ENCODE measurements at places on chromosomes 12 and 14.

GRCh38 chr14:72332046-72332445 lies 399.8 kb downstream of the RGS6 start:
- DNase-seq, result no peak

GRCh38 chr12:113261847-113262470 lies 40.7 kb downstream of the TPCN1 start:
- DNase-seq, result no peak

GRCh38 chr12:19140381-19141236 lies 11.1 kb downstream of the PLEKHA5 start:
- no peak for DNase-seq

DNA sequence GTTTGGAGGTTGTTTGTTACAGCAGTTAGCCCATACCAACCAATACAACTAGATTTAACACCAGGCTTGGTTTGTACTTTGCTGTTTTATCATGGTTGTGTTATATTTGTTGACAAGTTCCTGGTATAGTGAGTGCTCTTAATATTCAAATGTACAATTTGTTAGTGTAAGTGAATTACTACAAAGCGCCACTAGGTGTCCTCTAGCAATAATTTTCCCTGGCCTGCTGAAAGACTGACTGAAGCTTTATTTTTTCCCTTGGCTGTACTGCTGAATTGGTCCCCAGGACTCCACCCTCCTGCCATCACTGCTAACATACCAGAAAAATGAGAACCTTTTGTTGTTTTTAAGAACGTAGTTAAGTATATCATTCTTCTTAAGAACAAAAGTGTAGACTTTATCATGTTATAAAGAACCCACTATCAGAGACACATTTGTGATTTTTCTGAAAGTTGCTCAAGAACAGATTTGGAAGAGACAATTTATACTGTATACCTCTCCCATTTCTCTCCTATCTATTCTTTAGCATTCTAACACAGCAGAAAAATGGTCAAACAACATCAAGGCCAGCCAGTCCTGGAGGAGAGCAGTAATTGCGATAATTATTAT lies 75.3 kb upstream of the FAR2 start:
- peak; percentile 67 for DNase-seq

DNA sequence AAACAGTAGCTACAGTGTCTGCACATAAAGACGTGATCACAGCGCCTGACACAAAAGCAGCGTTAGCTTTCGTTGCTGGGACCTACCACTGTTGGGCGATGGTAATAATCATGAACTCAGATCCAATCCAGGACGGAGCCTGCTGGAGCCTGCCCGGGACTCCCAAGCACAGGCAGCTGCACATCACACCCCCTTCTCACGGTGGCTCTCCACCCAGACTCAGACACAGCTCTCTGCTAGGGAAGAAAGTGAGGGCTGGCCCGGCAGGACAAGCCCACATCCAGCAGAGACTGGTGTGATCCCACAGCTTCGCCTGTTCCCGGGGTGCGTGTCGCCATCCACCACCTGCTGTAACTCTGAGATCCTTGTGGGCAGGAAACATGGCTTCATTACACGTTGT lies 49.9 kb upstream of the FOXN3 start:
- no peak for DNase-seq

- no peak for DNase-seq
Measured at GRCh38 chr14:26175658-26176057, 422.2 kb downstream of the NOVA1 start.

DNA sequence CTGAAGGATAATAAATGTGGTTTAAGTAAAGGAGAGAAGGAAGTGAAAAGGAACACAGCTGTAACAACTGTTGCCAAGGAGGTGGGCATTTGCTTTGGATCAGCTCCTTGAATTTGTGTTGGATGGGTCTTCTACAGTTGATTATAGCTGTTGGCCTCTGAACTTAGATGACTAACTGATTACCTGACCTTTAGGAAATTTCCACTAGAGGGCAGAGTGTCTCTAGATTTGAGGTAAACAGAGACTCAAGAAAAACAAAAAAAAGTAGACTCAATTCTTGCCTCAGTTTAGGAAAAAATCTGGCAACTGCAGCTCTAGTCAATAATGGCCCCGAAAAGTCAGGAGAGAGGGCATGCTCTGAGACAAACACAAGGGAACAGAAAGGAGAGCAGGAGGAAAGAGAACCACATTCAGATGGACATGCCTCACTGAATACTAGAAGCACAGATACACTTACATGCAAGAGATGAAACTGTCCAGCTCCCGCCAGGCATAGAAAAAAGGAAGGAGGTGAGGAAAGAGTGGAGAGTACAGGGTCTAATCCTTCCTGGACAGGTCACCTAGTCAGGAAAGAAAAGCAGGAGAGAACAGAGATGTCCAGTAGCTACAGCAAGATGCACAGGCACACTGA lies 20.6 kb downstream of the COX14 start:
- no peak for DNase-seq

GRCh38 chr12:67909681-67910080 lies 79.6 kb upstream of the IFNG-AS1 start:
- DNase-seq, result no peak

- no peak for DNase-seq
Measured at GRCh38 chr14:44970907-44971306, 8.9 kb downstream of the TOGARAM1 start.

DNA sequence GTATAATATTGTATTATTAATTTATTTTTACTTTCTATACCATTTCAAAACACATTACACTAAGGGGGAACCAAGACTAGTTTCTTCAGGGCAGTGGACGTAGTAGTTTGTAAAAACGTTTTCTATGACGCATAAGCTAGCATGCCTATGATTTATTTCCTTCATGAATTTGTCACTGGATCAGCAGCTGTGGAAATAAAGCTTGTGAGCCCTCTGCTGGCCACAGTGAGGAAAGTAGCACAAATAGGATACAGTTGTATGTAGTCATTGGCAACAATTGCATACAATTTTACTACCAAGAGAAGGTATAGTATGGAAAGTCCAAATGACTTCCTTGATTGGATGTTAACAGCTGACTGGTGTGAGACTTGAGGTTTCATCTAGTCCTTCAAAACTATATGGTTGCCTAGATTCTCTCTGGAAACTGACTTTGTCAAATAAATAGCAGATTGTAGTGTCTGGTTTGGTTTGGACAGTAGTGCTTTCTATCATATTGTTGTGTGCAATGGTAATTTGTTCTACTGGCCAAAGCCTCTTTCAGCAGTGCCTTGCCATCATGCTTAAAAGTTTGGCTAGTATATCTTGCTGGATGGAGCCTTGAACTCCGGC lies 24.3 kb upstream of the PLEKHD1 start:
- DNase-seq, result peak; percentile 90

- DNase-seq, result no peak
Measured at GRCh38 chr14:24920265-24921075, 129.5 kb downstream of the STXBP6 start.

DNA sequence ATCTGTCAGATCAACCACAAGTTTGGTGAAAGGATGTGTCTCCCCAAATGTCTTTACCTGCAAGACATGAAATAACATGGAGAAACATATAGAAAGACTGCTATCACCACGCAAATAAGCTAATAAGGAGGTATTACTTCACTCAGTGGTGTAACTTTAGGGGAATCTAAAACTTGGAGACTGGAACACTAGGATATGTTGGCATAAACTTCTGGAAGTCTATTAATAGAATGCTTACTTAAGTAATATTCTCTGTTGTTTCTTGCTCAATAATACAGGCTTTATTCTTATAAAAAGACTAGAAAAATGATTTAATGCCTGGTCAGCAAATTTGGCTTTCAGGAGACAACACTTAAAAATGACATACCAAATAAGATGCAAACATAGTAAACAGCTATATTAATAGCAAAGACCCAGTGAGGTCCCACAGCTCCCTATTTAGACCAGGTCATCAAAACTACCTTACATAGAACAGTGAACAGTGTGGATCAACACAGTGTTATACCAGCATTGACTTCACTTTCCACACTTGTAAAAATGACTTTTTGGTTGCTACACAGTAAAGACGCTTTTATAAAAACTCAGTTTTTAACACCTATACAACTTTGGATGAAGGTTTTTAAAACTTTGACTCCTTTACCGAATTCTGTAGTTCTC lies 18.9 kb upstream of the HAL start:
- no peak for DNase-seq

GRCh38 chr14:59398841-59399240 lies 66.3 kb downstream of the GPR135 start:
- DNase-seq, result no peak

DNA sequence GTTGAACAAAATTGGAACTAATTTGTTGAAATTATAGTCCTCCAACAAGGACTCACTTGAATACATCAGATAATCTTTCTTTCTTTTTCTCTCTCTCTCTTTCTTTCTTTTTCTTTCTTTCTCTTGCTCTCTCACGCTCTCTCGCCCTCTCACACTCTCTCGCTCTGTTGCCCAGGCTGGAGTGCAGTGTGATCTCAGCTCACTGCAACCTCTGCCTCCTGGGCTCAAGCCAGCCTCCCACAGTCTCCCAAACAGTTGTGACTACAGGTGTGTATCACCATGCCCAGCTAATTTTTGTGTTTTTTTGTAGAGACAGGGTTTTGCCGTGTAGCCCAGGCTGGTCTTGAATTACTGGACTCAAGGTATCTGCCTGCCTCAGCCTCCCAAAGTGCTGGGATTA lies 22.8 kb downstream of the WDR20 start:
- DNase-seq, result no peak

- peak; percentile 35 for DNase-seq
Measured at GRCh38 chr14:89701211-89702043, 253.1 kb downstream of the EFCAB11 start.

DNA sequence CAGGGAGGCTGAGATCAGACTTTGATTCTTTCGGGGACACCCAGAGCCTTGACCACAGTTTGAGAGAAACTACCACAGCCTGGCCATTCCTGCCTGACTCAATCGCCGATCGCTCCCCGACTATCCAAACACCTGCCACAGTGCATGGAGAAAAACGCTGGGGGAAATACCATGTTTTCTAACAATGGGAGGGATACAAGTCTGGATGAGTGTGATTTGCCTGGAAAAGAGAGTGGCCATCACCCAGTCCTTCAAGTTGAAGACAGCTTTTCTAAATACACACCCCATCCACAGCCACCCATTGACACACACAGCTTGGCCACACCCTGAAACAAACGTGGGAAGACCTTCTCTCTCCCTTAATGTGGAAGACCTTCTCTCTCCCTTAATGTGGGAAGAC lies 6.7 kb upstream of the VASH1 start:
- DNase-seq, result no peak

- no peak for DNase-seq
Measured at GRCh38 chr12:126507231-126507630, 1442.0 kb downstream of the AACS start.
